ENCODE measurements at places on chromosomes 2 and 18. TPM values are rescaled to one million over a fixed set of nuclear protein-coding genes. Genes with fewer than 3 reads are reported as not detected.

DNA sequence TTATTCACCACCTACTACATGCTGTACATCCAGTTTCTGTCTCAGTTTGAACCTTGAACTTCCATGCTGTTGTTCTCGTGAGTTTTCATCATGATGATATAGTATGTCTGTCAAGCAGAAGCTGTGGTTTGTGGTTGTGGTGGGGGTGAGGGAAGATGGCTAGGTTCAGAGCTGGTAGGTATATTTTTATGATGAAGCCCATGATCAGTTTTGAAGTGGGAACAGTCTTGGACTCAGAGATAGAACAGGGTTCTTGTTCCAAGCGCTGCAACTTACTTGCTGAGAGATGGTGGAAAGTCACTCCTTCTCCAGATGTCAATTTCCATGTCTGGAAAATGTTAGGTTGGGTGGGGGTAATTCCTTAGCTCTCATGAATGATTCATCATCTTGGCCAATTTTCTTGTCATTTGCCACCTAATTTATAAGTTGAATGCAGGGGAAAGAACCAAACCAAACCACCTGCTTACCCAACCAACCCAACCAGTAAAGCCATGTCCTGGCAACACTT is 21.6 kb downstream of the PMAIP1 start:
- H3K27ac ChIP-seq: no peak overlapping the region
- no peaks in the 10 kb centered on the region for H3K4me1 ChIP-seq
- H3K27me3 ChIP-seq: no peaks in the 10 kb centered on the region
- no peak overlapping the region for H3K4me3 ChIP-seq

GRCh38 chr18:74234326-74235171 is 57.2 kb downstream of the CYB5A start:
- no peaks in the 10 kb centered on the region for H3K27me3 ChIP-seq
- no peak overlapping the region for H3K4me3 ChIP-seq
- H3K4me1 ChIP-seq: no peaks in the 10 kb centered on the region
- H3K27ac ChIP-seq: no peak overlapping the region
- DNase-seq: no peak

Gene TMEM37
- 1.0 TPM for total RNA-seq

DNA sequence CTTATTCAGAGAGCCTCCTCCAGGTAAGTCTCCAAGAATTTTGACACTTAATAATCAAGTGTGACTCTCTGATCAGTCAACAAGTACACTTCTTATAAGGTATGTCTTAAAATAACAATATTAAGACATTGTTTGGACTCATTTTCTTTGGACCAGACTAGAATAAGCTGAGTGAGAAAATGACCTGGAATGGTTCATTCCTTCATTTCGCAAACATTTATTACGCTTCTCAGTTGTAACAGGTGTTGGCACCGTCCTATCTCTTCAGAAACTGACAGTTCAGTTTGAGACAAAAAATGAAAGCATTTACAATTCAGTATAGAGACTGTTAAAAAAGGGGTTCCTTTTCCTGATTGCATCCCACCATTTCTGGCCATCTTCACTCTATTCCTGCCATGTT is 46.6 kb downstream of the TSPYL6 start:
- H3K36me3 ChIP-seq: no peaks in the 10 kb centered on the region
- DNase-seq: no peak
- H3K4me1 ChIP-seq: peaks cover 6% of the 10 kb centered on the region
- H3K27ac ChIP-seq: no peak overlapping the region

DNA sequence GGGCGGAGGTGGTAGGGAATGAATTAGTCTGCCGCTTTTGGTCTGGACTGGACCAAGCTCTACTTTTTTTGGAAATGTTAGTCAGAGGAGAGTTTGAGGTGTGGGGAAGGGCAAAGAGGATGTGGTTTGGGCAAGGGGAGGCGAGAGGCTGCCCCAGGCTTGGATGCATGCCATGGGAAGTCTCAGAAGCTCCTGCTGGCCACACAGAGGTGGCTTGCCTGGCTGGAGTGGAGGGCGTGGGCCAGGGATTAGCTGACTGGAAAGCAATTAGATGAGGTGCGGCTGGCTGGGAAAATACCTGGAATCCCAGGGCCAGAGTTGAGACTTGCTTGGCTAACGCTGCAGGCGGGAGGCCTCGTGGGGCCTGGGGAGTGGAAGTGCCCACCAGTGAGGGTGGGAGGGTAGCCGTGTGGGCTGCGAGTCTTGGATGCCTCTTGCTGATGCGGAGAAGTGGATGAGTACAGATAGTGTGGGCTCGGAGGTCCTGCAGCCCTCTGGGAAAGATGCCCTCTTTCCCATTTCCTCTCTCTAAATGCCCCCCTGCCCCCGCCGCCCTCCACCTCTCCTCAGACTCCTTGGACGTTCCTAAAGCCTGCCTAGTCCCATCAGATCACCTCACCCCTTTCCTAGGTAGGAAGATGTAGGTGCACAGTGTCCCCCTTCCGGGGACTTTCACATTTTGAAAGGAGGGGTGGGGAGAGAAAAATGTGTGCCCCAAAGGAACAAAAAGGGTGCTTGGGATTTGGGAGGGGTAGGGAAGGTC is 117.6 kb downstream of the SMAD7 start:
- no peaks in the 10 kb centered on the region for H3K36me3 ChIP-seq
- H3K27ac ChIP-seq: no peak overlapping the region
- no peak overlapping the region for H3K4me3 ChIP-seq
- no peaks in the 10 kb centered on the region for H3K27me3 ChIP-seq
